ENCODE measurements at places on chromosomes 5 and 9.
A peak's percentile ranks its signal among the peaks of the same experiment; 100 is the strongest.

DNA sequence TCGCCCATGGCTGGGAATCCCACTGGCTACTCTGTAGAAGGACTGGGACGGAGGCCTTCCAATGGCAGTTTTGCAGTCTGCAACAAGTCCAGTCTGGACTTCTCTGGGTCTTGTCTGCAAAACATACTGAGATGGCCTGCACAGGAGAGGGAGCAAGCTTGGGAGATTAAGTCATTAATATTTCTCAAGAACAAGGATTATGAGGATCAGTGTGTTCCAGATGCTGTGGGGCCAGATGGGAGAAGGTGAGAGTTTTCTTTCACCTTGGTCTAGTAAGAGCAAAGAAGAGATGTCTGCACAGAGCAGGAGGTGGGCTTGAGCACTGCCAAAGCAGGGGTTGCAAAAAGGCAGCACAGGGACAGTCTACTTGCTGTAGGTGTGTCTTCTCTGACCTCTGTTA is at the start of gene PDE6A:
PDE6A (minus strand) TSS at position 128 of the 400 bp plus-strand sequence; CDS start at position 8, 120 bp downstream.
- DNase-seq: no peak

- no peak for DNase-seq
Measured at GRCh38 chr9:96858670-96859069, 4.4 kb upstream of the ZNF782 start.

DNA sequence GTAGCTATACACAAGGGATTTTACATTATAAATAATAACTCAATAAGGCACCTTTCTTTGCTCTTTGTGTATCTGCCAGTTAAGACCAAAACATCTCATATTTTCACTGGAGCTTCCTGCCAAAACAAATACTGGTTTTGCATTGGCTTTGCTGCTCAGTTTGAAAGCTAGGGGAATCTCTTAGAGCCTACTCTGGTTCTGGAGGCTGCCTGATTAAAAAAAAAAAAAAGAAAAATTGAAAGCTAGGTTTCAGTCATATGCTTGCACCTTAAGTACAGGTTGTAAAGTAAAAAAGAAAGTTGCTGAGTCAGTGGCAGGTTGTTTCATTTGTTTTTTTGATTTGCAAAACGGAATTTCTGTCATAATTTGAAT is 2.3 kb downstream of the DENND4C start:
- peak; percentile 72 for DNase-seq

- DNase-seq: no peak
Measured at GRCh38 chr5:116702776-116703175, 128.2 kb upstream of the SEMA6A start.

DNA sequence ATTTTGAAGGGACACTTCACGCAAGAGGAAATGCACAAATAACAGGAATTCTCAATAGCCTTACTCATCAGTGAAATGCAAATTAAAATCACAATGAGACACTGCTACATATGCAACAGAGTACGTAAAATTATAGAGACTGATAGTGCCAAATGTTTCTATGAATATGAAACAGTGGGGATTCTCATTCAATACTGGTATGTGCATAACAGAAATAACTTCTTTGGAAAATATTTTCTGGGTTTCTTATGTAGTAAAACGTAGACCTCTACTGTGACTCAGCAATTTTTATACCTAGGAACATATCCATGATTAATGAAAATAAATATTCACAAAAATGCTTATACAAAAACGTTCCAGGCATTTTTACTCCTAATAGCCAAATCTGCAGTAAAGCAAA is 1625.2 kb downstream of the MAT2B start:
- DNase-seq: no peak
